Stimulated activated CD4-positive, alpha-beta T cell treated with anti-CD3 and anti-CD28 coated beads, Interleukin-12 subunit alpha, Interleukin-12 subunit beta, amount 100 ng/mL, for 24 hours (primary cell): ENCODE measurements at places on chromosomes 5 and 9.

DNA sequence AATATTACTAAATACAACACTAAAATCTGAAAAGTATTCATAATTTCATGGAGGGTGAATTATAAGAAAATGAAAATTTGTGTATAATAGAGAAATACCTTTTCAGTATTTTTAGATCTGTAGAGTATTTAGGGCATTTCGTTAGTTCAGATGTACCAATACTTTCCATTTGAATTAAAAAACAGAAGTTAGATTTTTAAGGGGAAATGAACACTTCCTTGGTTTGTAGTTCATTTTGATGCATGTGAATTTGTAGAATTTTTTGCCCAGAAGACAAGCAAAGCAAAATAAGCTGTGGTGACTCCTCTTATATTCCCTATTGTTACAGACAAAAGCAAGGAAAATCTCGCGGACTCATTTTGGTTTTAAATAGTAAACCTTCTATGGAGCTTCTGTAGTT lies 209.0 kb upstream of the RPS23 start:
- DNase-seq: no peak

- DNase-seq: no peak
Observed at GRCh38 chr5:129696636-129697035, 51.3 kb upstream of the MINAR2 start.

DNA sequence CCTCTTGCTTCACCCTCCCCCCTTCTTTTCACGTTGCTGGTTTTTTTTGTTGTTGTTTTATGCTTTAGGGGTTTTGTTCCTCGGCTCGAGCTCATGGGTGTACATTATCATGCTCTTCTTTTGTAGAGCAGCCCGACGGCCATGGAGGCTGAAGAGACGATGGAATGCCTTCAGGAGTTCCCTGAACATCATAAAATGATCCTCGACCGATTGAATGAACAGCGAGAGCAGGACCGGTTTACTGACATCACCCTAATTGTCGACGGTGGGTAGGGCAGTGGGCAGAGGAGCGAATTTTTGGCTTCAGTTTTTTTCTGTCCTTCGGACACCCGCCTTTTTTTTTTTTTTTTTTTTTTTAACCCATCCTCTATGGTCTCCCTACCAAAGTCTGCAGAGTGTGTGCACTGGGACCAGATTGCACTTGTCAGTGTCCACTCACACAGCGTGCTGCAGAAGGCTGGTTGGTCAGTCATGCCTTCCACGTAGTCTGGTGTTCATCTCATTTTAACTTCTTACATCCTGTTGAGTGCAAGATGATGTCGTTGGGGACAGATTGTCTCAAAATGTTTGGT lies 1.3 kb downstream of the ZNF131 start:
- no peak for DNase-seq

GRCh38 chr9:107624234-107624948 lies 134.8 kb upstream of the KLF4 start:
- no peak for DNase-seq

GRCh38 chr5:102790748-102791147 lies 35.6 kb downstream of the PAM start:
- DNase-seq: no peak

GRCh38 chr5:140882591-140882899 lies 621 bp downstream of the PCDHA13 start:
- no peak for DNase-seq

- DNase-seq: no peak
Observed at GRCh38 chr5:33563530-33563929, 122.8 kb downstream of the TARS1 start.
